A549 (cell line): ENCODE measurements at places on chromosomes 4 and X. TPM values are rescaled to one million over a fixed set of nuclear protein-coding genes. Genes with fewer than 3 reads are reported as not detected.

The CHRDL1 gene
- not detected in 3 replicates for polyA plus RNA-seq

The KIF4A gene
- polyA plus RNA-seq, result 26.5 to 29.1 TPM (median 27.9 TPM) in 3 replicates

The MORF4L2 gene
- 482 to 521 TPM (median 493 TPM) in 3 replicates for polyA plus RNA-seq

The MID1 gene
- 58.3 to 59.8 TPM (median 59.5 TPM) in 3 replicates for polyA plus RNA-seq

The GPRIN3 gene
- 5.8 to 6.8 TPM (median 6.4 TPM) in 3 replicates for polyA plus RNA-seq

The FATE1 gene
- not detected in 3 replicates for polyA plus RNA-seq

The SH3RF1 gene
- polyA plus RNA-seq, result 7.4 to 8.2 TPM (median 8.0 TPM) in 3 replicates

The ZGRF1 gene
- 4.4 to 5.4 TPM (median 5.1 TPM) in 3 replicates for polyA plus RNA-seq

The ERCC6L gene
- polyA plus RNA-seq, result 12.1 to 14.2 TPM (median 13.5 TPM) in 3 replicates

- DNase-seq, result no peak
These were observed 60.7 kb upstream of the LCORL start for GRCh38 chr4:18082236-18082635.

- no peak for DNase-seq
These were observed 53.1 kb downstream of the RAB28 start for GRCh38 chr4:13430834-13431568.

GRCh38 chrX:53321230-53321942 lies 40.0 kb upstream of the IQSEC2 start:
- DNase-seq, result no peak

- DNase-seq, result no peak
These were observed 111.0 kb downstream of the DDIT4L start for GRCh38 chr4:100079264-100079663.

DNA sequence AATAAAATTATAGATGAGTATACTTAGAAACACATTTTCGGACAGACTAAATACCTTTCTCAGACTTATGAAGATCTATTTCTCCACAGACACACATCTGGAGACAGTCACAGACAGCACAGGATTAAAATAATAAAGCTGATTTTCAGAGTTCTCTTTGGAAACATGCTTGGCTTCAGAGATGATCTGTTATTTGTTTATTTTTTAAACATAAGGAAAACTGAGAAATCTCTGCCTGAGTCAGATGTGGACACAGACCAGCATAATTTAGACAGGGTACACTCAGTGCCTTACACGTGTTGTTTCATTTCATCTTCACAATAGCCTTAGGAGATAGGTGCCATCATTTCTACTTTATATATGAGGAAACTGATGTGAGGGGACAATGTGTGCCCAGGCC lies 92.1 kb downstream of the SLC9A7 start:
- DNase-seq, result no peak

DNA sequence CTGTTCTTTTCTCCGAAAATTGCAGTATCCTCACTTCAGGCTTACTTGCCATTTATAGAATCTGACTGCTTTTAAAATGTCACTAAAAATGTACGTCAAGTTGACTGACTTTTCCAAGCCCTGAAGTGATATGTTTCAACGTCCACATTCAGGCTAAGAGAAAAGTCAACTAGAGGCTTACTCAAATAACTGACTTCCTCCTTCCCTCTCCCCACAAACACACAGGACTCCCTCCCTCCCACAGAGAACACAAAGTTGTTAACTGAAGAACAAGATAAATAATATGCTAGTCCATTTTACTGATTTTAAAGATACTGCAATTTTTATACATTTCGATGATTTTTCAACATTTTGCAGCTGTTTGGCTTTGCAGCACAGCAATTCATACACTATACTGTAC lies 13.8 kb upstream of the CDKL2 start:
- DNase-seq, result no peak

DNA sequence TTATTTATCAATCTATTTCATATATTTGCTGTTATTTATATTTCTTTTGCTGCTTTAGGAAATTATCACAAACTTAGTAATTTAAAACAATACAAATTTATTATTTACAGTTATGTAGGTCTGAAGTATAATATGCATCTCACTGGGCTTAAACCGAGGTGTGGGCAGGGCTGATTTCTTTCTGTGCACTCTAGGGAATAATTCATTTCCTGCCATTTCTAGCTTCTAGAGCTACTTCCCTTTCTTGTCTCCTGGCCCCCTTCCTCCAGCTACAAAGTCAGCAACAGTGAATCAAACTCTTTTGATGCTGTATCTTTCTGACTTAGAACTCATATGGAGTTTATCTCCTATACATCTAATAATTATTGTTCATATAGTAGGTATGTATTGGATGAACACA lies 303.5 kb upstream of the ARSJ start:
- DNase-seq, result no peak

GRCh38 chr4:116150152-116150551 lies 935.2 kb downstream of the TRAM1L1 start:
- DNase-seq, result no peak

GRCh38 chrX:87078231-87078630 lies 439.4 kb upstream of the KLHL4 start:
- no peak for DNase-seq

- DNase-seq, result peak; percentile 13
These were observed at the start of gene FRMPD3 for GRCh38 chrX:107448998-107449835. FRMPD3 (plus strand) TSS chrX:107449652; CDS start chrX:107526589, 76,937 bp downstream.

DNA sequence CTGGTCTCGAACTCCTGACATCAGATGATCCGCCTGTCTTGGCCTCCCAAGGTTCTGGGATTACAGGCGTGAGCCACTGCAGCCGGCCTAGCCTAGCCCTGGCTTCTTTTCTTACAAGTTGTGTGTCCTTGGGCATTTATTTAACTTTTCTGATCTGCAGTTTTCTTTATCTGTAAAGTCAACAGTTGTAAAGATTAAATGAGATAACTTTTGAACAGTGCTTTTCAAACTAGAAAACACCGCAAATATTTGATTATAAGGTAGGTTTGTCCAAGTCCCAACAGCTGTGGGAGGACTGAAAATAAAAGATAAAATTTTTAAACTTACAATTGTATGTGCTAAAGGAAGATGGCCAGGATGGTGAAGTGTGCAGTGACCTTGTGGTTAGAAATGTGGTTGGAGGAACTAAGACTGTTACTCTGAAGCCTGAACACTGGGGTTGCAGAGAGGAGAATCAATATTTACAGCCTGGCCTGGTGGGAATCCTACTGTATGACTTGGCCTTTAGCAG lies 44.8 kb downstream of the GSX2 start:
- no peak for DNase-seq

GRCh38 chr4:13966231-13967195 lies 339.0 kb upstream of the BOD1L1 start:
- no peak for DNase-seq

DNA sequence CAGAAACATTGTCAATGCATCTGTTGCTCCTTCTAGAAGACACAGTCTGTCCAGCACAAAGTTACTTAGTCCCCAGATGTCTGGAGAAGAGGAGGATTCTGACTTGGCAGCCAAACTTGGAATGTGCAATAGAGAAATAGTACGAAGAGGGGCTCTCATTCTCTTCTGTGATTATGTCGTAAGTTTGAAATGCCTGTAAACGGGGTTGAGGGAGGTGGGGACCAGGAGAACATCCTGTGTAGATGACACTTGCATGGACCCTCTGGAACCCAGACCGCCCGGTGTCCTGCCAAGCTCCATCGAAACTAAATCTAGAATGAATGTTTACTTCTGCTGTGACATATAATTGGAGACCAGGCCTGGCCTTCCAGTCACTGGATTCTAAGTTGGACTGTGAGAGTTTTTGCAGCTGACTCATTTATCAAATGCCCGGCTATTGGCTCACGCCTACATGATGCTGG lies 45.0 kb upstream of the MSANTD1 start:
- no peak for DNase-seq

DNA sequence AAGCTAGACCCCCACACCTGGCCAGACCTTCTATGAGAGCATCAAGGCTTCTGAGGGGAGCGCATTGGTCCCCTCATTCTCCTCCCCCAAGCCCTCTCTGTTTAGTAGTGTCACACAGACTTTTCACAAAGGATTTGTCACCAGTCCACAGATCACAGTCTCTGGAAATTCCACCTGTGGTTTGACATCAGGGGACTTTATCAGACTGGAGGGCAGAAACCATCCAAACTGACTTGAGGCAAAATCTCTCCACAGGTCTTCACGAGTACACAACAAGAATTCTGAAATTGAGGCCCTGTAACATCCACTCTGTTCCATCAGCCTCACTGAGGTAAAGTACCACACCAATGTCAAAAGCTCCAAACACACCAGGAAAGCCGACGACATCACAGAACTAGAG lies 112.5 kb downstream of the SH3KBP1 start:
- DNase-seq, result no peak

DNA sequence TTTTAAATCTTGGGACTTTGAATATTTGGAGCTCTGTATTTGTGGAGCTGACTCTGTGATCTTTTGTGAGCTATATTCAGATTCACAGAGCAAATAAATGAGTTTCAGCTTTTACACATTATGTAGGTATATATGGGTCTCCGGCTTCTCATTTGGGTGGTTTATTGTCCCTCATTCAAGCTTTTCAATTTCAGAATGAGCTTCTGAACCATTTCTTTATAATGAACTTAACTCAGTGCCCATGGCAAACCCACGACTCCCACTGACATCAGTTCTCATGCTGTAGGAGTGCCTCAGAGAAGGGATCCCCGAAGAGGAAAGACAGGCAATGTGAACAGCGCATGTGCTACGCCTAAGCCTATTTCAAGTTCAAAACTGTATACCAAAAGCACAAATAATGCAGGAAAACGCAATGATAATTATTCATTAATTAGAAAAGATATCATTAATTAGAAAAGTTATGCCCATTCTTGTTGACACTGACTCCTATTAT lies 156.6 kb downstream of the DCTD start:
- DNase-seq, result no peak

DNA sequence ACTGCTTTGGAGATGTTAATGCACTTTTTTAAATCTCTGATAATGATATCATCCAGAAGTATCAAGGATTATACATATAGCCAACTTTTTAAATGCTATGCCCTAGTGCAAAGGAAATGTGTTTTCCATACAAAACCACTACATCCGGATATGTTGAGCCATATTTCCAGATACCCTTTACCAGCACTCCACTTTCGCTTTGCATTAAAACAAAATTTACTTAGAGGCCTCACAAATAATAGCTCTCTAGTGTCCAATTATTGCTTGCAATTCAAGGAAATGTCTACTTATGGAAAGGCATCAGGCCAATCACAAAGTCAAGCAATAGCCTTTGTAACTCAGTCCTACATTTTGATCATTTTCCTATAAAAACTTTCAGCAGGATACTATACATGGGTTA lies 1072.8 kb upstream of the INTU start:
- no peak for DNase-seq

DNA sequence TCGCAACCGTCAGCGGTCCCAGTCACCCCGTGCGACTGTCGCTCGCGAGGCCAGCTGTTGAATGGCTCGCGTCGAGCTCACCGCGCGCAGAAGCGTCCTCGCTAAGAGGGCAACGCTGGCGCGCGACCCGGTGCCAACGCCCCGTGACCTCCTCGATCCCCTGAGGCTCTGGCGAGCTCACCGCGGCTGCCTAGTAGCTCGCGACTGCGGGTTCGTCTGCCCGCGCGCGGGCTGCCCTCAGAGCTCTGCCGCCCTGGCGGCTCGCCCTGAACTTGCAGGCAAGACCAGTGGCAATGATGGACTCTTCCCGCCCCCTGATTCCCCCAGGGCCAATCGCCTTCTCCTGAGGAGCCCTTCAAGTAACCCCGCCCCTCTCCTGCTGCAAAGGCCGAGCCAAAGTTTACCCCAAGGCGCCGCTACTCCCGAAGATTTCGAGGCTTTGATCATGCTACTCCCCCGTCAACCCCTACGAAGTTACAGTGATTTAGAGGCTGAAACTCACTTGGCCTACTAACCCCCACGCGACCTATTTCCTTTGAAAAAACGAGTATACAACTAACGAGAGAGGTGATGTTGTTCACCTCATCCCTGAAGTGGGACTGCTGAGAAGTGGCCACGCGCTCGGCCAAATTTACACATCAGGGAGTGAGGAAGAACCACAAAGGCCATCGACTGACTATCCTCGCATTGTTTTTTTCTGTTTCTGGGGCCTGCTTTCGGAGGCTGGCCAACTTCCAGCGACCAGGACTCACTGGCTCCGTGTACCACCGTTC lies 37.5 kb downstream of the PGRMC1 start:
- DNase-seq, result no peak

DNA sequence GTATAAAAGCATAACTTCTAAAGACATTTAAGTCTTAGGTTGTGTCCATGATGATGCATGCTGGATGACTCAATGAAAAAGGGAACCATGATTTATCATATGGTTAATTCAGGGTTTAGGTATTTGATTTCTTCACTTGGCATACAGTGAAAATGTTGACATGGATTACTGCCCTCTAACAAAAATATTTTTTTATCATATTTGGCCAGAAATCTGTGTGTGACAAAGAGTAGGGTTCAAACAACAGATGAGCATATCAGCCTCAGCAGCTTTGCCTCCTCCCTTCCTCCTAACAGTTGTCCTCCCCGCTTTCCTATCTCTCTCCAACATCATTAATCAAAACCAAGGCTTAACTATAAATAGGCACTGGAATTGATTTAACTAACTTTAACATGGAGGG lies 46.3 kb downstream of the ARHGAP6 start:
- DNase-seq, result no peak

- DNase-seq, result no peak
These were observed 1.8 kb downstream of the MAOB start for GRCh38 chrX:43880425-43880824.

DNA sequence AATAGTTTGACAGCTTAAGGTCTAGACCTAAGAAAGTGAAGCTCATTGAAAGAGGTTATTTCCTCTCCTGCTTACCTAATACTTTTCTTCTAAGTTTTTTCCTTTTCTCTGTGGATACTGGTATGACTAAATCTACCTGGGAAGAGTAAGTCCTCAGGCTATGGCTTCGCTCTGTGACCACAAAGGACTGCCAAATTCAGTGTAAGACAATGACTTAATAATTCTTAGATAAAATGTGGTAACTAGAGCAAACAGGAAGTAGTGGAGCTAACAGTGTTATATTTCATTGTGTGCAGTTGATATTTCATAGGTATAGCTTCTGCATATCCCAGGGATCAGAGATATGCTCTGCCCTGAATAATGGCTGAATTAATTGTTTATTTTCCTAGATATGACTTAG lies 418.9 kb downstream of the CCSER1 start:
- DNase-seq, result no peak

- DNase-seq, result no peak
These were observed 2.7 kb upstream of the NKX3-2 start for GRCh38 chr4:13546941-13547484.
